ENCODE measurements at places on chromosomes 4 and X. TPM values are rescaled to one million over a fixed set of nuclear protein-coding genes. Genes with fewer than 3 reads are reported as not detected.

DNA sequence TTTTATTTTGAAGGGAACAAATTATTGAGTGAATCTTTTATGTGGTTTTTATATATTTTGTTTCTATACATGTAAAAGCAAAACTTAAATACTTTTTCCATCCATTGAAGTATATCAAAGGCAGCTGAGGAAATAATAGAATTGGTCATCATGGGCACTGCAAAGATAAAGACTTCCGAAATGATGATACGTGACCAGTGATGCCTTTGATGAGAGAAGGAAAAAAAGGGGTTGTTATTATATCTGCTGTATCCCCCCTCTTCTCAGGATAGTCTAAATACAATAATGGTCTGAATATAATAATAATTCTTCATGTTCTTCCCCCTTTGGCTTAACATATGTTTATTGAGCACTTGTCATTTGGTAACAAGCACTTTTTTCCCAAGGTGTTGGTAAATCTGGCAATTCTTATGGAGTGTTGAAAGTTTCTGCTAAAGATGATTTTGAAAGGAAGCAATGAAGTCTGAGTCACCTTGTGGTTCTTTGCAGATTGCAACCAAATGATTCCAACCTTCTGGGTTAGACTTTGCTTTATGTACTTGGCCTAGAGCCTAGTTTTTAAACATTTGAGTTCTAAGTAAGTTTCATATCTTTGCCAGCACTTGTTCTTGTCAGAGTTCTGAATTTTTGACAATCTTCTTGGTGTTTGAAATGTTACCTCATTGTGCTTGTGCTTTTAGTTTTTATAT is 60.8 kb downstream of the USP9X start:
- H3K4me1 ChIP-seq = no peaks in the 10 kb centered on the region
- no peaks in the 10 kb centered on the region for H3K27me3 ChIP-seq
- H3K4me3 ChIP-seq = no peak overlapping the region
- DNase-seq = no peak
- no peak overlapping the region for H3K27ac ChIP-seq
- H3K36me3 ChIP-seq = peaks cover 85% of the 10 kb centered on the region

DNA sequence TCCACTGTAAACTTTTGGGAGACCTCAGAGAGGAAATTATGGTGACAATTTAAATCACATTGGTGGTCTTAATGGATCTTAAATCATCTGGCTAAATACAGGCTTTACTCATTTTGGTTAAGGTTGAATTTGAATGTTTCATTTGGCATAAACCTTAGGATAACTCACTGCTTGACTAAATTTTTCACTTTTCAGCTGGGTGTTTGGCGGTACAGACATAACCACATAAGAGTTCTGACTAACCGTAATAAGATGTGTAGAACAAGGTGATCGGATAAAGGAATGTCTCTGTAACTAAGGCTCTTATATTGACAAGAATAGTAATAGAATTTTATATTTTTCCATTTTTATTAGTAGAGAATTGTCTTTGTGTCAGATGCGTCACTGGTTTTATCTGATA is 281.0 kb downstream of the BMPR1B start:
- H3K27ac ChIP-seq = no peak overlapping the region
- no peak for DNase-seq
- no peaks in the 10 kb centered on the region for H3K27me3 ChIP-seq
- no peak overlapping the region for H3K4me3 ChIP-seq
- H3K4me1 ChIP-seq = no peaks in the 10 kb centered on the region
- no peaks in the 10 kb centered on the region for H3K36me3 ChIP-seq

GRCh38 chr4:115873048-115873447 is 759.6 kb upstream of the NDST4 start:
- H3K36me3 ChIP-seq = no peaks in the 10 kb centered on the region
- no peaks in the 10 kb centered on the region for H3K4me1 ChIP-seq
- H3K27me3 ChIP-seq = no peaks in the 10 kb centered on the region
- DNase-seq = peak; percentile 34

DNA sequence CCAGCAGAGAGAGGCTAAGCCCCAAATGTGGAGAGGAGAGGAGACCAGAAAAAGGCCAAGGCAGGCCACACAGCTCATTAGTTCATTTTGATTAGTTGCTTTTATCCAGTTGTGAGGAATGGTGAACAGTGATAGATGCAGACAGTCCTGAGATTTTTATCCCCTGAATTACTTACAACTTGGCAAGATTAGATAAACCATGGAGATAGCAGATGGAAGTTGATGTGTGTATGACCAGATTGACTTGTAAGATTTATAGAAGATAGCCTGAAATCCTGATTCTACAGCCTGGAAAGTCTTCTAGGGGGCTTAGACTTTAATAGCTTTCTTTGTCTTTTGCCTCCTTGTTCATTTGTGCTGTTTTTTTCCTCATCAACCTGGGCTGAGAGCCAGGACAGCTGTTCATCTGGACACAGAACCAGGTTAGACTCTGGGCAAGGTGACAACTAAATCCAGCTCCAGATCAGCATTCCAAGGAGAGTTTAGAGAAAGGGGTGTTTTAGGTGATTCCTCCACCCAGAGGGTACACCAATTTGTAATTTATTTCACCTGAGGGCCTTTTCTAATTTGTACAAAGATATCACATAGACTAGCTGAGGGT is 215.5 kb downstream of the SPATA18 start:
- H3K27me3 ChIP-seq = no peaks in the 10 kb centered on the region
- no peaks in the 10 kb centered on the region for H3K36me3 ChIP-seq
- no peaks in the 10 kb centered on the region for H3K4me1 ChIP-seq
- no peak overlapping the region for H3K4me3 ChIP-seq

- no peak overlapping the region for H3K27ac ChIP-seq
- H3K4me3 ChIP-seq = no peak overlapping the region
- DNase-seq = no peak
- H3K27me3 ChIP-seq = no peaks in the 10 kb centered on the region
Observed at GRCh38 chrX:150863191-150863590, 35.3 kb downstream of the CD99L2 start.

- peak overlapping the region; percentile 58 for H3K4me3 ChIP-seq
- H3K4me1 ChIP-seq = peaks cover 20% of the 10 kb centered on the region
Observed at GRCh38 chrX:155216940-155217440, 730 bp downstream of the VBP1 start.

GRCh38 chr4:109816082-109816442 is 500 bp downstream of the GAR1 start:
- H3K36me3 ChIP-seq = no peaks in the 10 kb centered on the region
- H3K27ac ChIP-seq = peak overlapping the region; percentile 91
- peak overlapping the region; percentile 81 for H3K4me3 ChIP-seq

GRCh38 chrX:51728202-51728601 is 15.0 kb upstream of the GSPT2 start:
- H3K4me1 ChIP-seq = no peaks in the 10 kb centered on the region
- H3K27ac ChIP-seq = no peak overlapping the region
- DNase-seq = no peak
- H3K4me3 ChIP-seq = no peak overlapping the region

Gene PCDH7
- total RNA-seq = 116 TPM

Data from spleen (tissue), 13 donors.